ENCODE measurements at places on chromosomes 1 and 21.

- no peak for DNase-seq
Measured at GRCh38 chr1:22239378-22239777, 96.5 kb upstream of the WNT4 start.

- no peak for DNase-seq
Measured at GRCh38 chr1:10897321-10897980, 101.0 kb upstream of the CASZ1 start.

DNA sequence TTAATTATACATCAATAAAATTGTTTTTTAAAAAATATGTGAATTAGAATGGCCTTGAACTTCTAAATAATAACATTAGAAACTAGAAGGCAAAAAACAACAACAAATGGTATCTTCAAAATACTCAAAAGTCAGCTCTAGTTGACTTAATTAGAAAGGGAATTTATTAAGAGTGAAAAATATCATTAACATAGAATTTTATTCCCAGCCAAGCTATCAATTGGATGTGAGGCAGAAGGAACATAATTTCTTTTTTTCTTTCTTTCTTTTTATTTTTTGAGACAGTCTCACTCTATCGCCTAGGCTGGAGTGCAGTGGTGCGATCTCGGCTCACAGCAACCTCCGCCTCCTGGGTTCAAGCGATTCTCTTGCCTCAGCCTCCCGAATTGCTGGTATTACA lies 51.2 kb upstream of the CAPZB start:
- DNase-seq: no peak

DNA sequence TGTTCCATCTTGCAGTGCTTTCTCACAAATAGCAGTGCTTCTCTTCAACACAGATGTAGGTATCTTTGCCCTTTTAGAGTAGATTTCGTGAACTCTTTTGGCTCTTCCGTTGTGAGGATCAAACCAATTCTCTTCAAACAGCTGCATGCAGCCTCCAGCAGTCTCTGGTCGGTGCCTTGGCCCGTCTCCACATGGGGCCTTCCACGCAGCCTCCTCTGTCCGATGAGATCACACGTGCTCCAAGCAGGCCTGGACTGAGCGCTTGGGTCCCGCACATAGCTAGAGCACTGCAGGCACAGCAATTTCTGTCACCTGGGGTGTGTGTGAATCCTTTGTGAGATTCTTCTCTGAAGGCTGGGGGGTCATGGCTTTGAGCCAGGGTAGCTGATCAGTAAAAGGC lies 82.8 kb upstream of the KCNE2 start:
- DNase-seq: no peak

GRCh38 chr1:8182034-8182761 lies 135.7 kb upstream of the SLC45A1 start:
- DNase-seq: no peak

DNA sequence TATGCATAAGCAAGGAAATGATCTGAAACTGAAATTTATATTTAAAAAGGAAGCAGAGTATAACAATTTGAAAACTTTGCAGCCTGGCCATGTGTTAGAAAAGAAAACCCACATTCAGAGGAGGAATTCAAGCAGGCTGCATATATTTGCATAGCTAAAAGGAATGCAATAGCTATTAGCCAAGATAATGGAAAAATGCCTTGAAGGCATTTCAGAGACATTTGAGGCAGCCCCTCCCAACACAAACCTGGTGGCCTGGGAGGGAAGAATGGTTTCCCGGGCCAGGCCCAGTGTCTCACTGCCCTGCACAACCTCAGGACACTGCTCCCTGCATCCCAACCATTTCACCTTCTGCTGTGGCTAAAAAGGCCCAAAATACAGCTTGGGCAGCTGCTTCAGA lies 136.8 kb downstream of the TYW3 start:
- DNase-seq: no peak

GRCh38 chr1:177798614-177799013 lies 171.2 kb downstream of the SEC16B start:
- no peak for DNase-seq

DNA sequence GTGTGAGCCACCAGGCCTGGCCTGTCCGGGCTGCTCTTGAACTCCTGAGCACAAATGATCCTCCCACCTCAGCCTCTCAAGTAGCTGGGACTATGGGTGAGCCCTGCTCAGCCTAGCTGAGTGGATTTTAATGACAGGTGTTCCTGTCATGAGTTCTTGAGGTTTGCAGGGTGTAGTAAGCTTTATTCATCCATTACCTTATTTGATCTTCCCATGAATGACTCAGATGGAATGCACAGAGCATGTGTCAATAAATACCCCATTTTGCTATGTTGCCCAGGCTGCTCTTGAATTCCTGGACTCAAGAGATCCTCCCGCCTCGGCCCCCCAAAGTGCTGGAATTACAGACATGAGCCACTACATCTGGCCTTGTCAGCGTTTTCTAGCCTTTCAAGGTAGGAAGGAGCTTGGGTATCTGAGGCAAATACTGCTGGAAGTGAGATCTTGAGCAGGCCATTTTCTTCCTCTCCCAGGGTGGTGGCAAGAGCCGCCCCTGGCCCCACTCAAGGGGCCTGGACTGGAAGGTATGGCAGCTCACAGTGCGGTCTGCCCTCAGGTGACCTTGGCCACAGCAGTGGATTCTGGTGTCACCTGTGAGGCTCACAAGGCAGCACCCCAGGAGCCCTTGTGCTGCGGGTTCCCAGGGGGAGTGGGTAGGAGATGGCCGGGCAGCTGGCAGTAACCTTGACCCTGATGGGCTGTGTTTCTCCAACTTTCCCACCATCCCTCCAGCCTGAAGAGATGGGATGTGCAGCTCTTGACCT lies 20.0 kb downstream of the PIK3CD start:
- no peak for DNase-seq

DNA sequence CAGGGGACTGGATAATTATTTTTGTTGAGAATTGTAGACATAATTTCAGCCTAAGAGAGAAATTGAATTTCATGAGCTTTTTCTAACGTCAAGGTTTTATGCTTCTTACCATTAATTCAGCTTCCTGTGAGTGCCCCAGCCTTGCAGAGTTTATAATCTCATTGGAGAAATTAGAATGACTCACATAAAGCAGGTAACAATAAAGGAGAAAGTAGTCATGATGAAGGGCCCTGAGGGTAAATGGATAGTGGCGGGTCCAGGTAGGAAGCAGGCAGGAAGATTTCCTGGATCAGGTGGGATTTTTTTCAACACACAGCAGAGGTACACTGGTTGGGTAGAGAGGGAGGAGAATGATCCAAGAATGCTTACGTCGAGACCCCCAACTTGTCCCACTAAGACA lies 311.4 kb downstream of the BARHL2 start:
- no peak for DNase-seq

DNA sequence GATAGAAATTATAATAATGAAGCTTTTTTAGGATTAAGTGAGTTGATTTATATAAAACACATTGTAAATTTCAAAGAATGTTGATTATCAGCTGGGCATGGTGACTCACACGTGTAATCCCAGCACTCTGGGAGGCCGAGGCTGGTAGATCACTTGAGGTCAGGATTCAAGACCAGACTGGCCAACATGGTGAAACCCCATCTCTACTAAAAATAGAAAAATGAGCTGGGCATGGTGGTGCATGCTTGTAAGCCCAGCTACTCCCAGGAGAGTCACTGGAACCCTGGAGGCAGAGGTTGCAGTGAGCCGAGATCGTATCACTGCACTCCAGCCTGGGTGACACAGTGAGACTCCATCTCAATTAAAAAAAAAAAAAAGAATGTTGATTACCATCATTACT lies 18.4 kb downstream of the ADAMTS1 start:
- no peak for DNase-seq

DNA sequence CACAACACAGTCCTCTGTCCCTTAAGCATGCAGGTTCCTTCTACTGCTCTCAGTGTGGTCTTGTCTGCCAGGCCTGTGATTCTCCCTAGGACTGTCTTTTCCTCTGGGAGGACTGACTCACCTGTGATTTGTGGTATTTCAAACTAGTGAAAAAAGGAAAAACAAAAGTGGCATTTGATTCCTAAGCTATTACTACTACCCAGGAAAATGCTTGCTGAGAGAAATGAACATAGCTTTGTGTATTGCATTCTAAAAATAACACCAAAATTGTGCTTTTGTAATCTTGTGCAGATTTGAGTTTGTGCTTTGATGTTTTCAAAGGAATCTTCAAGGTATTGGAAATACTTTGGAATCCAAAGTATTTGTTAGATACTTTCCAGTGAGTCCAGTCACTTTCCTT lies 57.0 kb downstream of the GPR161 start:
- DNase-seq: no peak

DNA sequence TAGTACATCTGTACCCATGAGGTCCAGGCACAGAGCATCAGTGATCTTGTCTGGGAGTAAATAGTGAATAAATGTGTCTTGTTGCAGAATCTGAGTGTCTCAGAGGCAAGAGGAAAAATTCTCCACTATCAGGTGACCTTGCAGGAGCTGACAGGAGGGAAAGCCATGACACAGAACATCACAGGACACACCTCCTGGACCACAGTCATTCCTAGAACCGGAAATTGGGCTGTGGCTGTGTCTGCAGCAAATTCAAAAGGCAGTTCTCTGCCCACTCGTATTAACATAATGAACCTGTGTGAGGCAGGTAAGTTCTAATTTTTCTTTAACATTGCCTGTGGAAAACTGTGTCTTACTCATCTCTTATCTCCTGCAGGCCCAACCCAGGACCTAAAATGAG lies 43.1 kb downstream of the IL12RB2 start:
- no peak for DNase-seq

- DNase-seq: no peak
Measured at GRCh38 chr1:29674627-29675326, 438.5 kb downstream of the PTPRU start.

DNA sequence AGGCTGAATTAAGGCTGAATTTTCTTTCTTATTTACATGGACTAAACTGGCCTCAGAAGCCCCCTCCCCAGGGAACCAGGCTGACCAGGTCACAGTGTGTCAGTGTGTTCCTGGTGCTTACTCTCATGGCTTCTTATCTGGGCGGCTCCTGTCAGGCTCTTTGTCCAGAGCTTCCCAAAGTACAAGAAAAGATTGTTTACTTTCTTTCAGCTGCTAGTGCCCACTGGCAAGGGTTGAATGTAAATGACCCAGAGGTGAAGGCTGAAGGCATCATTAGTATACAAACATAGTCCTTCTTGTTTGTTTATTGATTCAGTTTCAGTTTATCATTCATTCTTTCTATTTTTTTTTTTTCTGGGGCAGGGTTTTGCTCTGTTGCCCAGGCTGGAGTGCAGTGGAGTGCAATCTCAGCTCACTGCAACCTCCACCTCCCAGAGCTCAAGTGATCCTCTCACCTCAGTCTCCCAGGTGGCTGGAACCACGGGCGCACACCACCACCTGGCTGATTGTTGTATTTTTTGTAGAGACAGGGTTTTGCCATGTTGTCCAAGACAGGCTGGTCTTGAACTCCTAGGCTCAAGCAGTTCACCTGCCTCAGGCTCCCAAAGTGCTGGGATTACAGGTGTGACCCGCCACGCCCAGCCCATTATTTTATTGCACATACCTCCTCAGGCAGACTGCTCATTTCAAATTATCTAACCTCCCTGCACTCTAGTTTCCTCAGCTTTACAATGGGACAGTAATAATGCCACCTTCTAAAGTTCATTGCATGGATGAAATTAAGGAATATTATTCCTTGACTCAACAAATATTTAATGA lies 9.8 kb upstream of the KDM4A start:
- no peak for DNase-seq

GRCh38 chr1:24868016-24868875 lies 61.8 kb downstream of the RUNX3 start:
- no peak for DNase-seq

- no peak for DNase-seq
Measured at GRCh38 chr1:19597496-19598309, 46.4 kb upstream of the NBL1 start.

DNA sequence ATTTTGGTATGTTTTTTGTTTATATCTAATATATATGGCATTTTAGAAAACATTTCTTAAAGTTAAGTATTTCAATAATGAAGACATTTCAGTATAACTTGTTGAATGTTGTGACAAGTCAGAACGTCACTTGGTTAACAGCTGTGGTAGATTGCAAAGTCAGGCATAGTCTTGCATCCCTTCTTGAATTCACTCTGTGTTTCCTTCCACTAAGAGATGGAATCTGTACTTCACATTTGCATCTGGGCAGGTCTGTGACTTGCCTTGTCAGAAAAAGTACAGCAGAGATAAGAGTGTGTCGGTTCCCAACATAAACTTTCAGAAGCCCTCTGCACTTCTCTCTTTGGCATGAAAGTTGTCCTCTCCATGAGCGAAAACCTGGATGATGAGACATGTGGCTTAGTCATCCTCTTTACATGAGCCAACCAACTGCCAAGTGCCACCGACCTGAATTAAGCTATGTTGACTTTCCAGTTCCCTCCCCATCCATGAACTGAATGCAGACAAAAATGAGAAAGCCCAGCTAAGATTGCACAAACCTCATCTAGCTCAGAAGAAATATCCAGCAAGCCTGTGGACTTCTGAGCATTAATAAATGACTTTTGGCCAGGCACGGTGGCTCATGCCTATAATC lies 1730.2 kb downstream of the MRPL39 start:
- no peak for DNase-seq

- no peak for DNase-seq
Measured at GRCh38 chr1:156581661-156582387, 2.3 kb downstream of the TTC24 start.

- no peak for DNase-seq
Measured at GRCh38 chr1:186512698-186513457, 52.0 kb upstream of the PDC start.

DNA sequence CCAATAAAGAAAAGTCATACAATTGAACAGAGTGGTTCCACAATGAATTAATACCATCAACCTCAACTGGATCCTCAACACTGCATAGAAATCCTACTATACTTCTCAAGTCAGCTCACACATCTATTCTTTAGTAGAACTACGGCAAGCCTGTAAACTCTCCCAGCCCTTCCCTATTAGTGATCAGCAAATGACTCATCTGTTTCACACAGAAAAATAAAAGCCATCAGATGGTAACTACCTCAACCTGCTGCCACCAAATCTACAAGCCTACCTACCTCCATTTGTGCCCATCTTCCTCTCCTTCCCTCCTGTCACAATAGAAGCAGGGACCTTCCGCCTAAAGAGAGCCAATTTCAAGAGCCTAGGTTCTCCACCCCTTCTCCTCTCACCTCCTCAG lies 63.6 kb downstream of the DMAP1 start:
- no peak for DNase-seq
